ENCODE measurements at places on chromosomes 16 and 17.
A peak's percentile ranks its signal among the peaks of the same experiment; 100 is the strongest.

- no peak for DNase-seq
These were observed 1.4 kb upstream of the RSKR start for GRCh38 chr17:28615260-28615940.

DNA sequence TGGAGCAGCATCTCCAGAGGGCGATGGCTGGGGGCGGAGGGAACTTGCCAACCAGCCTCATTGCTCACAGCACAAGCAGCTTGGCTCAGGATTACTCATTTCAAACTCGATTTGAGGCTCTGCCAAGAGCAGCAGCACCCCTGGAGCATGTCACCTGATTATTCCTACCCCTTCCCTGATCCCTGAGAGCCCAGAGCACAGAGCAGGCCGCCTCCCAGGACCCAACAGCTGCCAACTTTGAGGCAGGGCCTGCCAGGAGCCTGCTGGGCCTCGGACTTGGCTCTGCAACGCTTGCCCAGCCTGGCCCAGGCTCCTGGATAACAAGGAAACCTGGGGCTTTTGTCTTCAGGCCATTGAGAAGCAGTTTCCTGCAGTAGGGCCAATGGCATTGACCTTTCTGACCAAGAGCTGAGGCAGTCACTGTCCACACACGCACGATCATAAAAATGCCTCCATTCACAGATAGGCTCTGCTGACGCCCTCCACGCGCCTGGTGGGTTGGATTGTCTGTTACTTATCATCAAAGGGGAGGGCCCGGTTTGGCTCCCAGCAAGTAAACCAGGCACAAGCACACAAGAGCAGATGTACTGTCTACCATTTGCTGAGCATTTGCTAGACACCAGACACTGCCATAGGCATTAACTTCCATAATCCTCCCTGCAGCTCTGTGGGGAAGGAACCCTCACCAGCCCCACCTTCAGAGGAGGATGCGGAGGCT is 406.6 kb upstream of the EEF2KMT start:
- peak; percentile 33 for DNase-seq

DNA sequence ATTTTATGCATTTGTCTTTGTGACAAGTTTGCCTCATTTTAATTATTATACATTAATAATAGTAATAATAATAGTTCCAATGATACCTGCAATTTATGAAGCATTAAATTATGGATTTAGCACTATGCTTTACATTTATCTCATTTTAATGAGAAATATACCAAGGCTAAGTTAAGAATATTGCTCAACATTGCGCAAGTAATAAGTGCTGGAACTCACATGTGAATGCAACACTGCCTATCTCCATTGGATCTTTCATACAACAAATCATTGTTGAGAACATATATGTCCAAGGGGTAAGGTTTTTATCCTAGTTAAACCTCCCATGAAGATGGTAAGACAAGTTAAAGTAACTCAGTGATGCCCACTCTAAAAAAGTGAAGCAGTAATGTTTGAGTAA is 703.7 kb upstream of the SOX9 start:
- no peak for DNase-seq

DNA sequence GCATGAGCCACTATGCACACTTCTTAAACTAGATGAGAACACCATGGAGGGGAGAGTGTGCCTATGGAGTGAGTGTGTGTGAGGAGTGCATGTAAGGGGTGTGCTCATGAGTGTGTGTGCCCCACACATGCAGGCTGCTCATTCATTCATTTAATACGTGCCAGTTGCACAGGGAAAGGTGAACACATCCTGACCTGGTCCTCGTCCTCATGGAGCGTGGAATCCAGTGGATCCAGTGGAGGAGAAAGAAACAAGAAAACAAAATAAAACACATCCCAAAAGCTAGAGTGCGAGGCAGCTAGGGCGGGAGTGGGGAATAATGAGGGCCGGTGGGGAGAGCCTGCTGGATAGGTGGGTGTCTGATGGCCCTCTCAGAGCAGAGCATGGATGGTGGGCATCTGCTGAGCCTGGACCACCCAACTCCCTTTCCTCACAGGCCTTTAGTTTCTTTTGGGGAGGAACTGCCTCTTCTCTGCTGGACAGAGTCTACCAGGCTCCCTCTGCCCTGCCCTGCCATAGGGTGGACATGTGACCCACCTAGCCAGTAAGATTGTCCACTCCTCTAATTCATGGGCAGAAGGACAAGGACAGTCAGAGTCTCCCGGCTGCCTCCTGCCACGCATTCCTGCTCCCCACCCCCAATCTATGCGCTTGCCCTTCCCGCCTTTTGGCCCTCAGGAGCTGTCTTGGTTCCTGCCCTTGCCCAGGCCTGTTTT is 204.3 kb downstream of the RAB11FIP4 start:
- no peak for DNase-seq

- no peak for DNase-seq
These were observed 65.7 kb upstream of the ZNF469 start for GRCh38 chr16:88316941-88317612.

DNA sequence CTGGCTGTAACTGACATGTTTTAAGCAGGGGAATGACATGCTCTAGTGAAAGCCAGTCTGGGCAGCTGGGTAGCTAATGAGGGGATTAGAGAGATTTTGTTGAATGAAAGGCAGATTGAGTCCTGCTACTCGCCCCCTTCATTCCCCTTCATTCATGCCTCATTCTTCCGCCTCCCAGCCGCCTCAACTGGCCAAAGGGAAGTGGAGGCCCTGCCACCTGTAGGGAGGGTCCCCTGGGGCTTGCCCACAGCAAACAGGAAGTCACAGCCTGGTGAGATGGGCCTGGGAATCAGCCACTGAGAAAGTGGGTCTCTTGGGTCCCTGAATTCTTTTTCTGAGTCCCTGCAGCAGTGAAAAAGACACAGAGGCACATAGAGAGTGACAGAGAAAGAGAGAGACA is 1.1 kb upstream of the CD19 start:
- no peak for DNase-seq

DNA sequence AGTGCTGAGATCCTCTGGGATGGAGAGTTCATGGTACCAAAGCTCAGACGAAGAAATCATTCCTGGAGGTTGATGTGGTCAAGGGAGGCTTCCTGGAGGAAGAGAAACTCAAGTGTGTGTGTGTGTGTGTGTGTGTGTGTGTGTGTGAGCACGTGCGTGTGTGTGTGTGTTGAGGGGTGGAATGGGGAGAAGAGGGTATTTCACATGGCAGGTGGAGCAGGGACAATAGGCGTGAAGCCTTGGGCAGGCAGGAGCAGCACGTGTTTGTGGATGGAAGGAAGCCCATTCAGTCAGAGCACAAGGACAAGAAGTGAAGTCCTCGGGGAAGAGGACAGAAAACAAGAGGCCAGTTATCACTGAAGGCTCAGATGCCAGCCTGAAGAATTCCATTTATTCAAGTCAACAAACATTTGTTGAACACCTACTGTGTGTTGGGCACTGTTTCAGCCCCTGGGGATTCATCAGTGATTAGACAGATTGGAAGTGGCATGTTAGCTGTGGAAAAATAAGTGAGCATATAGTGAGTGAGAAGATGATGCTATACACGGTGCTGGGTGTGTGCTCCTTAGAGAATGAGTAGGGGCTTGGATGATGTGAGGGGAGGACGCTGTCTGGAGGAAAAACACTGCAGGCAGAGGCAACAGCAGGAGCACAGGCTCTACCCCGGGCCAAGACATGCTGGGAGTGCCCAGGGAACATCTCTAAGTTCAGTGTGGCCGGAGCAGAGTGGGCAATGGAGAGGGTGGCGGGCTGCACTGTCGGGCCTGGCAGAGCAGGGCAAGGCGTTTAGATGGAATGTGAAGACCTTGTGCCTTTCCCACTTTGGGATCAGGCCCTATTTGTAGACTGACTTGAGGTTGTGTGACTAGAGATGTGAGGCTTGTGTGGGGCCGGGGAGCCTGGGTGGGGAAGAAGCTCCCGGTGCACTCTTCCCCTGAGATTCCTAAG is 267.1 kb downstream of the CBLN1 start:
- no peak for DNase-seq

DNA sequence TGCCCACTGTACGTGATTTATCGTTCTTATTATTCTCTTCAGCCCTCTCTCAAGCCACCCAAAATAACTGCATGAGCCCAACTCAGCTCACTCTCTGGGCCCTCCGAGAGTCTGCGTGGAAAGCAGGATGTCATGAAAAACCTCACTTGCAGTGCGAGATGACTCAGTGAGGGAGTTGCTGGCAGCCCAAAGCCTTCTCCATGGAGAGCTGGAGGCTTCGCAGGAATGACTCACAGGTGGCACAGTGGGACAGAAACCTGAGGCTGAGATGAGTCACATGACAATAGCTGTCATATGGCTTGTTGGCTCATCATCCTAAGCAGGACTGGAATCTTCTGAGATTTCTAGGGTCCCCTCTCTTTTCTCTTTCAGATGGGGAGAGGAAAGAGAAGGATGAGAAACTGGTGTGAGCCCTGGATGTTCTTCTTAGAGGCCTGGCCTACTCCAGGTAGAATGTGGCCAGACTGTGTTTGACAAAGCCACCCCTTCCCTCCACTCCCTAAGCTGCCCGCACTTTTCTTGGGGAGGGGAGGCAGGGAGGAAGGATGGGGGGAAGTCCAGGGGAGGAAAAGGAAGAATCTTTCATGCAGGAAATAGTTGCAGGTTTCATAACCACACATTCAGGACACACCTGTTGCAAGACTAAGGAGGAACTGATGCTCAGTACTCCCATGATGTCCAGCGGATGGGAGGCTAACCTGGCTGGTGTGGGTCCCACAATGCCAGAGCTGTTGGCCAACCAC is 160.6 kb upstream of the RPL38 start:
- DNase-seq = peak; percentile 31

DNA sequence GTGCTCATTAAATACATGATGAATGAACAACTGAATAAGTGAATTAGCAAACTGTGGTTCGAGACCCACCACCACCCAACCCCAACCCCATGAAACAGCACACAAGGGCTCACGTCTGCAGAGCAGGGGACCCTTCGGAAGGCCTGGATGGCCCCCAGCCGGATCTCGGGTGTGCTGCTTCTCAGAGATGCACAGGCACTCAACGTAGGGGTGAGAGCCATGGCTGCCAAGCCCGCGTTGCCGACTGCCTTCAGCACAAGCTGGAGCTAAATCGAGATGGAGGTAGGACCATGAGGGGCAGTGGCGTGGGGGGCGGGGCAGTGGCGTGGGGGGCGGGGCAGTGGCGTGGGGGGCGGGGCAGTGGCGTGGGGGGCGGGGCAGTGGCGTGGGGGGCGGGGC is 93.2 kb downstream of the LITAF start:
- DNase-seq = no peak

DNA sequence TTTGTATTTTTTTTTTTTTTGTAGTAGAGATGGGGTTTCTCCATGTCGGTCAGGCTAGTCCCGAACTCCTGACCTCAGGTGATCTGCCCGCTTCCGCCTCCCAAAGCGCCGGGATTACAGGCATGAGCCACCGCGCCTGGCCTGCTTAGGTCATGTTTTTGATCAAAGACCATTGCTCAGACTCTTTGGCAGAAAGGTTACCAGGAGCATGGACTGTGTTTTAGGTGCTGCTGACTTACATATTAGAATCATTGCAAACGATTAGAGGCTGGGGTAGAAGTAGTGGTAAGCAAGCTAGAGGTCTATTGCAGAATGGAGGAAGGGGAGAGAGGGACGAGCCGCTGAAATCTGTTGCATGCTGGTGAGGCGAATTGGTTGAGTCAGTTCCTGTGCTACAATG is 79.8 kb downstream of the TANGO6 start:
- no peak for DNase-seq

DNA sequence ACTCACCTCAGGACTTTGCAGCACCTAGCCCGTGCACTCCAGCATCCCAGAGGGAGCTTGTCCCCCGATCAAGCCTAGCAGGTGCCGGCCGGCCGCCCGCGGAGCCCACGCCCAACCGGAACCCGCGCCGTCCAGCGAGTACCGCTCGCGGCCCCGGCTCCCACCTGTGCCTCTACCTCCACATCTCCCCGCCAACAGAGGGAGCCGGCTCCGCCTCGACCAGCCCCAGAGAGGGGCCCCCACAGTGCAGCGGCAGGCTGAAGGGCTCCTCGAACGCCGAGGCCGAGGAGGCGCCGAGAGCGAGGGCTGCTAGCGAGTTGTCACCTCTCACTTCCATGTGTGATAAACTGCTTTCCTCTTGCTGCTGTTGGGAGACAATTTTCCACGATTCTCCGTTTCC is 41.1 kb upstream of the DHRS7B start:
- DNase-seq = no peak

DNA sequence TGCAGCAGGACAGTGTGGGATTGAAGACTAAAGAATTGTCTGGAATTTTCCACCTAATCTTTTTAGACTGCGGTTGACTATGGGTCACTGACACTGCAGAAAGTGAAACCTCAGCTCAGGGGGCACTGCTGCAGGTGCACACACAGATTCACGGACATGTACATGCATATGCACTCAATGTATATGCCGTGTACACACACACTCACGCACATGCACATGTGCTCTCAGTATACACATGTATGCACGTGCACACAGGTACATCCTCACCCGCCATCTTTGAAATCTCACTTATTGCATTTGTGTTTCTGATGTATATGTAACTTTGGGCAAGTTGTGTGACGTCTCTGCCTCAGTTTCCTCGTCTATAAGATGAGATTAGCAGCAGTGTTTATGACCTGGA is 27.3 kb downstream of the CMIP start:
- no peak for DNase-seq

- DNase-seq = no peak
These were observed 408.4 kb downstream of the CPPED1 start for GRCh38 chr16:12395268-12395667.

- no peak for DNase-seq
These were observed 5.1 kb downstream of the KRT31 start for GRCh38 chr17:41392278-41392677.
